ENCODE measurements at places on chromosomes 11 and 22.
A peak's percentile ranks its signal among the peaks of the same experiment; 100 is the strongest.

DNA sequence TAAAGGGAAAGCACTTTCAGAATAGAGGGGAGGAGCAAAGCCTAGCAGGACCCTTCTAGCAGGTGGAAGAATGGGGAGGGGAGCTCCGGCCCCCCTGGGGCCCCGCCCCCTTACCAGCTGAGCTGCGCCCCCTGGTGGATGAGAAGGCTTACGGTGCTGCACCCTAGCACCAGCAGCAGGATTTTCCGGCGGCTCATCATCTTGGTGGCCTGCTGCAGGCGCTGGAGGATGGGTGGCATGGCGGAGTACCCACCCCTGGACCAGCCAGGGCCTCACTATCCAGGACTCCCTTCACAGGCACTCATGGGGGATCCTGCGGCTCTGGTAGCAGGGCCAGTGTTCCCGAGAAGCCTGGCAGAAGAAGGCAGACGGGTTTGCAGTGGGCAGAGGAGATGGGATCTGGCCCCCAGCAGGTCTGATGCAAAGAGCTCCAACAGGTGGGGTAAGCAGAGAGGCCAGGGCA lies 3.8 kb downstream of the GAL3ST3 start:
- peak; percentile 87 for DNase-seq

- DNase-seq = no peak
Observed at GRCh38 chr11:70869054-70869453, 383.3 kb downstream of the SHANK2 start.

- no peak for DNase-seq
Observed at GRCh38 chr11:118007040-118007439, 20.8 kb downstream of the IL10RA start.

DNA sequence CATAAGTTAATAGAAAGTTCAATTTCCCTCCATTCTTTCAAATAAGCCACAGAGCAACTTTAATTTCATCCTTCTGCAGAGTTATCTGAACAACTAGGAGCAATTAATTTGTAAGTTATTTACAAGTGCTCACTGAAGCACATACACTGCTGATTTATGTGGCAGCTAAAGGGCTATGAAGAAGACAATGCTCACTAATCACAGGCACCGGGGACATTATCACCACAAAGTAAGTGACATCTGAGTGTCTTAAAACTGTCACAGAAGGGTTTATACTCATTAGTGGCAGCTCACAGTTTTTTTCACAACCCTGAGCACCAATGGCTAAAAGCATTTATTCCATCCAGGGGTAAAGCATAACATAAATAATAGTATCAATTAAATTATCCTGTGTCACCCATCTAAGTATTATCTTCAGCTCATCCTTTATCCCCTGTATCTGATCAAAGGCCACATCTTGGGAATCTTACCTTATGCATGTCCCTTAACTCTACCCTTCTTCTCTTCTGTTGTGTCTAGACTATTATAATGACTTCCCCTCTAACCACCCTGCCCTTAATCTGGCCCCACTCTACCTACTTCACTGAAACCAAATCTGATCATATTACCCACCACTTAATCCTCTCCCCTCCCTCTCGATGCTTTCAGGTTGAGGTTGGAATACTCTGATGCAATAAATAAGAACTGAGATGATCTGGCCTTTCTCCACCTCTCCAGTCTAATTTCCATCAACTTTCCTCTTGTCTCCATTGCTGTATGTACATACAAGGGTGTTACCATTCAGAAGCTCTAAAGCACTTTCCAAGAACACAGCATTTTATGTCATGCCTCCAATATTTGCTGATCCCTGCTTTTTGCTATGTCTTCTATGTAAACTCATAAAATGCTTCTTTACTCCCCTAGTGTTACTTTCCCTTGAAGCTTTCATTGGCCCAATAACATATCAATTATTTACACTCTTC lies 252.7 kb downstream of the CASP12 start:
- DNase-seq = no peak

GRCh38 chr11:69963533-69964246 lies 114.4 kb upstream of the ANO1 start:
- DNase-seq = no peak
